ENCODE measurements at places on chromosomes 1 and 21.

- no peak for DNase-seq
These were observed 79.1 kb upstream of the OLIG2 start for GRCh38 chr21:32946654-32947053.

DNA sequence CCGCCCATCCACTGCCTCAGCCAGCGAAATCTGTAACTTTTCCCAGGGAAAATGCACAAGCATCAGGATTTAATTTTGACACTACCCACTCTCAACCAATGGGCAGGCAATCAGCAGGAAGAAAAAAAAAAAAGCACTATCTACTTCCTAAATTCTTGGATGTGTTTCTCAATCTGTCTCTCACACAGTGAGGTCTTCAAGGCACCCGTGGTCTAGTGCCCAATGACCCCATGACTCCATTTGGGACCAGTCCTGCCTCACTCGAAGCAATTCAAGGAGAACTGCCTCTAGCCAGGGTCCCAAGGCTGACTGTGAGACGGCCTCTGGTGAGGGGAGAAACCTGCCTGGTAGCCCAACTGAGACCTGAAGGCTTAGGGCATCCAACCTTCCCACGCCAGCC, 35.9 kb downstream of the CSF1 start:
- no peak for DNase-seq

DNA sequence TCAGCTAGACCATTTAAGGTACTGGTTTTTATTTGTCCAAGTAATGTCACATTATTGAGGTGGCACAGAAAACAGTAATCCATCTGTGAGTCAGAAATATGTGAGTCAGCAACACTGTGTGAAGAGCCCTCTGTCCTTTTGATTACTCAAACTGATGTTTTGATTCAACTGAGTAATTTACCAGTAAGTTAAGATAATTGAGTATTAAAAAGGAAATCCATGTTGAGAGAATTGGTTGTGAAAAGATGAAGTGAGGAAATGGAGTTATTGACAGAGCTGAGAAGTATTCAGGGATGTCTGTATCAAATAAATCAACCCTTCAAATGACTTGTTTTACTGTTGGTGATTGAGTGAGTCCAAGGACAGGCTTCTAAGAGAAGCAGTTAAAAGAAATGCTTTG, 302.7 kb upstream of the SGIP1 start:
- no peak for DNase-seq

DNA sequence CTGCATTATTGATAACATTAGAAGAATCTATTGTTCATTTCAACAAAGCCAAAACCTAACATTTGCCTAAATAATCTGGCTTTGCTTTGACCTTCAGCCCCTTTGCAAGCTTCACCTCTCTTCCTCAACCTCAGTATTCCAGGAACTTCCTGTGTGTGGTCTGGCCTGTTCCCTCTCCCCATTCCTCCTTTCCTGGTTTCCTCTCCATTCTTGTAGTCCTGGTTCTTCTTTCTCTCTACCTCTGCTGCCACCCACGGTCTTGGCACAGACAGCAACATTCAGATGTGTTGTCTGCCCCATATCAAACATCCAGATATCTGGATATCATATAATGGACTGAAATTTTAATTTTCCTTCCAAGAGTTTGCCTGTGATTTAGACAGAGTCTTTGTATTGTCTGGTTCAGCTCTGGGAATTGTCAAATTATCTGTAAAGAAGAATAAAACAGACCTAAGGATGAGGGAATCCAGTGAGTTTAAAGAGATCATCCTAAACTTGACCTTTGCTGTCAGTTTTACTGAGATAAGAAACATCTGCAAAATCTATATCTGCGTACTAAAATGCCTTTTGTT, 148.1 kb upstream of the KCTD3 start:
- no peak for DNase-seq

DNA sequence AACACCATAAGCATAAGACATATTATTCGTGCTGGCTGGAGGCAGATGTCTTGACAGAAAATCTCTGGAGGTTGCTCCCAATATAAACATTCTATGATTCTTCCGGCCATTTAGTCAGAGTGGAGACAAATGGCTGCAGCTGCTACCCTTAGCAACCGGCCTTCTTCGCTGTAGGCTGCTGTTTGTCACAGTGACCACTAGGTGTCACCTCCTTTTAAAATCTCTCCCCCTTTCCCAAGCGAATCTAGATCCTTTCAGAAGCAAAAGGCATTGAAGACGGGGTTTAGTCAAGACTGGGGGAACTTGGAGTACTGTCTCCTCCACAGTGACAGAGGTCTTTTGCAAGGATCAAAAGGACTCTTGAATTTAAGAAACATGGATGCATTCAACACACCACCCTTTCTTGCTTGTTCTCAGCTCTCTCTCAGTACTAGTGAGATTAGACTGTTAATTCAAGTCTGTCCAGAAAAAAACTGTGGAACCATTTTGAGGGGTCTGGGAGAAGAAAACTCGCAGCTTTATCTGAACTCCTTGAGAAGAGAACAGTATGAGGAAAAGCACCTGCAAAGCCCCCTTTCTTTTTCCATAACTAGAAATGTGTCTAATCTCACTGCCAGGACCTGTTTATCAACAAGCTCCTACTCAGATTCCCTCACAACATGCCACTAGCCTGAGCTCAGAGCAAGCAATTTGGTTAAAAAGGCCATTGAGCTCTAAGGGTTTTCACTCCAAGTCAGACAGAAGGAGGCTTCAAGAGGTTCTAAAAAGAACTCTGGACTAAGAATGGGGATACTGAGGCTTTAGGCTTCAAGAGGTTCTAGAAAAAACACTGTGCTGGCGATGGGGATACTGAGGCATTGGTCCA, 408.3 kb upstream of the PLXNA2 start:
- DNase-seq, result peak; percentile 58

DNA sequence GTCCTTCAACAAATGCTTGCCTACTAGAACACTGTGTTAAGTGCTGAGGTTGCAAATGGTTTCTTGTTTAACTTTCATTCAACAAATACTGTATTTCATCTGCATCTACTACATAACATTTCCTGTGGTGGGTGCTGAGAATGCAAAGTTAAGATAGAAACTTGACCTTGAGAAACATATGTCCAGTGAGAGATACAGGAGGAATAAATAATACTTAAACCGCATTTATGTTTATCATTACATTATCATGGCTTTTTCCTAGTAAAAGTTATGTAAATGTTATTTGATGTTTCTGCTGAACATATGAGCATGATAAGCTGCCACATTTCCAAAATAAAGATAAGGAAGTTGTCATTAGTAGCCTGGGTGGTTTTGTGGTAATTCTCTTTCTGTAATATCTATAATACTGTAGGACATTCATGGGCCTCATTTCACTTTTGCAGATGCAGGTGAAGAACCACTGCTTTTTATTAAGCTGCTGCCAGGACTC, 590.4 kb downstream of the PLPP3 start:
- DNase-seq, result no peak

DNA sequence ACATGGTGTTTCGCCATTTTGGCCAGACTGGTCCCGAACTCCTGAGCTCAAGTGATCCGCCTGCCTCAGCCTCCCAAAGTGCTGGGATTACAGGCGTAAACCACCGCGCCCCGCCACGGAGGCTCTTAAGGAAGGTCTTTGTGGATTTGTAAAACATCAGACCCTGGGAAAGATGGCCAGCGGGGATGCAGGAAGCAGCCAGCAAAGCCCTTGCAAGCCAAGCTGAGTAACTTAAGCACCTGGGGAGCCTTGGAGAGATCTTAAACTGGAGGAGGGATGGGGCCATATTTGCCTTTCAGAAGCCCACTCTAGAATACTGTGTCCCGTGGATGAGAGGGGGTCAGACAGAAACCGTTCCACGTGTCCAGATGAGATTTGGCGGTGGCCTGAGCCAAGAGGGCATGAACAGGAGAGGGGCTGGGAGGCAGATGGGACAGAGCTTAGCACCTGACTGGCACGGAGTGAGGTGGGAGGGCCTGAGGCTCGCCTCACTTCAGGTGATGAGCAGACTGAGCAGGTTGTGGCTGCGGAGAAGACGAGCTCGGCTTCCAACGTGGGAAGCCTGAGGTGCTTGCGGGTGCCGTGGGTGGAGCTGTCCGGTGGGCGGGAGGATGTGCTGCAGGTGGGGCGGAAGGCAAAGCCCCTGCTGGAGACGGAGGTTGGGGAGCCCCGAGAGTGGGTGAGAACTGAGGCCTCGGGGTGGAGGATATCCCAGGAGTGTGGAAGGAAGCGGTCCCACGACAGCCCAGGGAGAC, 11.7 kb downstream of the C1orf216 start:
- DNase-seq, result no peak

- no peak for DNase-seq
These were observed 138.1 kb downstream of the XPR1 start for GRCh38 chr1:180769889-180770288.
